ENCODE measurements at places on chromosomes 1 and 21. TPM values are rescaled to one million over a fixed set of nuclear protein-coding genes. Genes with fewer than 3 reads are reported as not detected.

Gene HES5
- not detected for total RNA-seq

Gene LYPD8
- total RNA-seq = not detected

Gene NVL
- total RNA-seq = 35.9 TPM

Gene VAV3
- total RNA-seq = 3.2 TPM

Gene SH3BGR
- 4.5 TPM for total RNA-seq

Data from mesothelial cell of epicardium (in vitro differentiated cells).